Skin of body (tissue), 3 donors: ENCODE measurements at places on chromosomes 1 and 21. TPM values are rescaled to one million over a fixed set of nuclear protein-coding genes. Genes with fewer than 3 reads are reported as not detected.

Gene MAP3K21
- total RNA-seq: 1.5 TPM

Gene VSIG8
- total RNA-seq: 8.2 TPM

Gene STUM
- total RNA-seq: 2.4 TPM

Gene THEM4
- 6.0 TPM for total RNA-seq

Gene PEAR1
- total RNA-seq: 5.5 TPM

Gene LPAR3
- total RNA-seq: 4.4 TPM

- no peak for DNase-seq
These were observed 187.6 kb upstream of the PRMT6 start for GRCh38 chr1:106868828-106869227.

DNA sequence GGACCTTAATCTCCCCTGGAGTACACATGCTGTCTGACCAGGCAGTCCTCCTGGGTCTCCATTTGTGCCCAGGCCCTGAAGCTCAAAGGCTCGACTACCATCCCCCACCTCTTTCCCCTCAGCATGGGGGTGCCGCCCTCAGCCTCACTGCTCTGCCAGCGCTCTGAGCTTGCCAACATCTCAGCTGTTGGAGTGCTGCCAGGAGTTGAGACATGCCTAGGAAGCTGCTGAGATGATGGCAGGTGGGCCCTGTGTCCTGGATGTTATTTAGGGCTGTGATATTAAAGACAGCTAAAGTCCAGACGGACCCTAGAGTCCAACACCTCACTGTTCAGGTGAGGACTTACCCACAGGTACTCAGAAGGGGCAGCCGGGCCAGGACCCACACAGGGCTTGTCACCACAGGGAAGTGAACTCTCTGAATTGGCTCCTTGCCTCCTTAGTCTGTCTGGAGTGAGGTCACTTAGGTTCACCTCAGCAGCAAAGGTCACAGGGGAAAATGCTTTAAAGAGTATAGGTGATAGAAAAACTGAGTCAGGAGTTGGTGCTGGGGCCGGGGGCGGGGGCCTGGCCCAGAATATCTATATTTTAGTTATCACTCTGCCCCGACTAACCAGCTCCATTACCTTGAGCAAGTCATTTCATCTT lies 19.7 kb upstream of the KCNC4 start:
- DNase-seq: no peak

- no peak for DNase-seq
These were observed 642 bp upstream of the PARP1 start for GRCh38 chr1:226408285-226409184.

DNA sequence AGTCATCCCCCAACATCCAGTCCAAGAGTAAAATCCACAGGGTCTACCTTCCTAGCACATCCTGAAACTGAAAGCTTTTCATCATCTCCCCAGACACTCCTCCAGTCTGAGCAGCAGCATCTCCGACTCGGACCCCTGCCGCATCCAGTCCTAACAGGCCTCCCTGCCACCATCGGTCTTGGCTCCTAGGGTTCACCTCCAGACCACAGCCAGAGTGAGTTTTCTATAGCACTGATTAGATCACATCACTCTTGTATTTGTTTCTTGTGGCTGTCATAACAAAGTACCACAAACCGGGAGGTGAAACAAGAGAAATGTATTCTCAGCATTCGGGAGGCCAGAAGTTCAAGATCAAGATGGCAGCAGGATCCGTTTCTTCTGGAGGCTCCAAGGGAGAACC lies 187.8 kb downstream of the TOMM20 start:
- DNase-seq: no peak

DNA sequence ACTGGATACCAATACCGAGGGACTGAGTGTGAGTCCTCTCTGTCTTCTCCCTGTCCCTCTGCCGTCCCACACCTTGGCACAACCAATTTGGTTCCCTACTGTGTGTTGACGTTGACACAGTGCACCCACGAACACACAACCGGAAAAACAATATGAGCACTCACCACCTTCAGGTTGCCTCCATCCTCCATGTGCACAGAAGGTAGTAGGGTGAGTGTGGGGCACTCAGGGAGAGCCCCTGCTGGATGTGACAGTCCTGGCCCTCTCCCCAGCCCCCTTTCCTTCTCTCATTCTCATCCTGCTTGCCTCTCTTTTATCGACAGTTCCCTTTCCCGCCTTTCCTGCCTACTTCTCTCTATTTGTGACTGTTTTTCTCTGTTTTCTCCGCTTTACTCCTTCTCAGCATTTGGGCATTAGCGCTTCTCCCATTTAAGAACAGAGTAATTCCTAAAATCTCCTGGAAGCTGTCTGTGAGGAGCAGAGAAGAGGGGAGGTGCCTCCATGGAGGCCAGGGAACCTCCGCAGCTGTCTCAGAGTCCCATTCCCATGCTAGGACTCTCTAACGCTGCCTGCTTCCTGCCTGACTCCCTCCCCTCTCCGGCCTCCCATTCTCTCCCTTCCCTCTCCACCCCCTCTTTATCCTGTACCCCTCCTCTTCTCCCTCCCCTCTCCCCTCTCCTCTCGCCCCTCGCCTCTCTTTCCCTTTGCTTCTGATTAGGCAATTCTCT lies 16.4 kb downstream of the CADM3 start:
- no peak for DNase-seq

DNA sequence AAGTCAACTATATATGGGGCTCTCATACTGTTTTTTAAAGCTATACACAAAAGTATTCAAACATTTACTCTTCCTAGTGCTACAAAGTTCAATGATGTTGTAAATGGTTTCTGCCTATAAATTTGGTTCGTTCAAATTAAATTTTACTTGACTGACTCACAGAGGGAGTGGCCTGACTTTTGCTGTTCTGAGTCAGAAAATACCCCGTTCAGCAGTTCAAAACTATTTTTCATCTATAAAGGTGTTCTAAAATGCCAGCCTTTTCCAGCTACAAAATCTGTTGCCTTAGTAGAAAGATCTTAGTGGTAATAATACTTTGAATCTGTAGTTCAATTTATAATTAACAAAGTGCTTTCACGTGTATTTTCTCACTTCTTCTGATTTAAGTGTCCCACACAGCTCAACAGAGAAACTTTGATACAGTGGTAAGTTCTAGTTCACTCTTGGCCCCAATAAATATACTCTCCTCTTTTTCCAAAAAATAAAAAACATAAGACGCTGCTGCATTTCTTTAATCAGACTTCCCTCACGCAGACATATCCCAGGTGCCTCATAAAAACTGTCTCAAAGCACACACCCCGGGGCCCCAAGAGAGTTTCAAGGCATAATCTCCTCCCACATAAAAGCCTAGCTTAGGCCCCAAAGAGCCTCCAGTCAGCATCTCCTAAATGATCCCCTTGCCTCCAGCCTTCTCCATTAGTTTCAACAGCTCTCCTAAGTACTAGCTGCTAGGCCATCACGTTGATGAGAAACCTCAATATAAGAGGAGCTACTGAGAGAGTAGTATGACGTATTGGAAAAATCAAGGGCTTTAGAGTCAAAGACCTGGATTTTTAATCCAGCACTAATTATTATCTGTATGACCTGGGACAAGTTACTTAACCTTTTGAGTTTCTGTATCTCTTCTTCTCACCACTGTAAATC lies 3.2 kb downstream of the PTP4A2 start:
- DNase-seq: no peak

GRCh38 chr1:160124705-160125478 lies 9.3 kb downstream of the ATP1A2 start:
- no peak for DNase-seq

DNA sequence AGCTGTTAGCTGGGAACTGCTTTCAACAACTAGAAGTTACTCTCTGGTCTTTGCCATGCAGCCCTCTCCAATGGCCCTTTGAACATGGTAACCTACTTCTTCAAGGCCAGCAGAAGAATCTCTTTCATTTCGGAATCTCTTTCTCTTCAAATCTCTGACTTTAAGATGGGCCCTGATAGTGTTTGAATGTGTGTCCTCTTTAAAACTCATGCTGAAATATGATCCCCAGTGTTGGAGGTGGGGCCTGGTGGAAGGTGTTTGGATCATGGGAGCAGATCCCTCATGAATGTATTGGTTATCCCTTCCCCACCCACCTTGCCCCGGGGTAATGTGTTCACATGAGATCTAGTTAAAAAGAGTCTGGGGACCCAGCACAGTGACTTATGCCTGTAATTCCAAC lies 54.5 kb upstream of the SOX13 start:
- no peak for DNase-seq

DNA sequence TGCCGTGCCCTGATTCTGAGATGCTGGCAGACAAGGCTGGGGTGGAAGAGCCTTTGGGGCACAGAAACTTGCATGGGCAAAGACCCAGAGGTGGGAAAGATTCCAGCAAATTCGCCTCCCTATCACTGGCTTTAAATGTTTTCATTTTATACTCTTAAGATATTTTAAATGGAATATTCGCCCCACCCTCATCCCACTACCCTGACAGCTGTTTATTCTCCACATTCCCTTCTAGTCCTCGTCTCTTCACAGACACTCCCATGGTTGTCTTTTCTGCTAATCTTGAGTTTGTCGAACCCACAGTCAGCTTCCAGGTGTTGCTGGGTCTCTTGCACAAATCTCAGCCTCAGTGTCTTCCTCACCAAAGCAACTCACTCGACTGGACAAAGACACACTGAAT lies 245.0 kb downstream of the KAZN start:
- DNase-seq: no peak

- no peak for DNase-seq
These were observed 6.3 kb downstream of the AP4B1 start for GRCh38 chr1:113898241-113898814.

DNA sequence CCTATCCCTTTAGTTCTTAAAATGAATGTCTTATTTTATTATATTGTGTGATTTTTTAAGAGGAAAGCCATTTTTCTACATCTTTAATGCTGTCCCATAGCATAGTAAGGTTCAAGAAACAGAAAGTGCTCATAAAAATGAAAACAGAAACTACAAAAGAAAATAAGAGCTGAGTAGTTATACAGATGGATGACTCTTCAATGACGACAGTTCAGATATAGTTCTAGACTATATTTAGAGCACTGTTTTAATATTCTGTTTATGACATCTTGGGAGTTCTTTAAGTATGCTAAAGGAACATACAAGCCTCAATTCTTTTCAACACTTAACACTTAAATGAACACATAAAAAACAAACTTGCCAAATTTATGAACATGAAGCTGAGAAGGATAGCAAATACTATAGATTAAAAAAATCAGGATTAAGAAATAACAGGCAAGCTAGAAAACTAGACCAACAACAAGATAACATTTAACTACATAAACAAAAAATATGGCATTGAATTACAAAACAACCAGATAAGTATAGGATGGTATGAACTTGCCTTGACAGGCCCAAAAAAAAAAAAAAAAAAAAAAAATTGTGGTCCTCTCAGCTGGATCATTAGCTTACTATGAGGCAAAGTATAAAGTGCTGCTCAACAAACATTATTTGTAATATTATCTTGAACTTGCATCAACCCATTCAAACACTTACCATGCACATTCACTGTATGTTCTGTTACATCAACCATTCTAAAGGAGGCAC lies 87.9 kb downstream of the ZZZ3 start:
- no peak for DNase-seq

GRCh38 chr1:228397966-228398365 lies 8.7 kb downstream of the TRIM11 start:
- DNase-seq: no peak

- no peak for DNase-seq
These were observed 23.0 kb upstream of the EDARADD start for GRCh38 chr1:236371083-236371482.

- DNase-seq: no peak
These were observed 17.7 kb downstream of the TCHHL1 start for GRCh38 chr1:152071123-152071522.

GRCh38 chr1:175354080-175354479 lies 161.5 kb upstream of the KIAA0040 start:
- DNase-seq: no peak

DNA sequence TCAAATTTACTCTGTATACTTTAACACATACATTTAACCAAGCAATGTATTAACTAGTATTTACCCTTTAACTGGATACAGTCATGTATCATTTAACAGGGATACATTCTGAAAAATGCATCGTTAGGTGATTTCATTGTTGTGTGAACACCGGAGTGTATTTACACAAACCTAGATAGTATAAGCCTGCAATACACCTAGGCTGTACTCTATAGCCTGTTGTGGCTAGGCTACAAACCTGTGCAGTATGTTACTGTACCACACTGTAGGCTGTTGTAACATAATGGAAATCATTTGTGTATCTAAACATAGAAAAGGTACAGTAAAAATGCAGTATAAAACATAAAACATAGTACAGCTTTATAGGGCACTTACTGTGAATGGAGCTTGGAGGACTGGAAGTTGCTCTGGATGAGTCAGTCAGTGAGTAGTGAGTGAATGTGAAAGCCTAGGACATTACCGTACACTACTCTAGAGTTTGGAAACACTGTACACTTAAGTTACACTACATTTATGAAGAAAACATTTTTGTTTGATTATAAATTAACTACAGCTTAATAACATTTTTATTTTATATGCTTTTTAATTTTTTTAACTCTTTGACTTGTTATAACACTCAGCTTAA lies 21.3 kb downstream of the RGS4 start:
- DNase-seq: no peak
